Muscle of leg (tissue), 16 donors: ENCODE measurements at places on chromosomes 3 and 15. TPM values are rescaled to one million over a fixed set of nuclear protein-coding genes. Genes with fewer than 3 reads are reported as not detected.

- DNase-seq = peak; percentile 52
Measured at GRCh38 chr3:154193000-154193615, 71.9 kb downstream of the ARHGEF26 start.

The MITF gene
- total RNA-seq = 9.6 TPM

GRCh38 chr3:48682786-48683185, 2.9 kb downstream of the NCKIPSD start:
- DNase-seq = no peak

DNA sequence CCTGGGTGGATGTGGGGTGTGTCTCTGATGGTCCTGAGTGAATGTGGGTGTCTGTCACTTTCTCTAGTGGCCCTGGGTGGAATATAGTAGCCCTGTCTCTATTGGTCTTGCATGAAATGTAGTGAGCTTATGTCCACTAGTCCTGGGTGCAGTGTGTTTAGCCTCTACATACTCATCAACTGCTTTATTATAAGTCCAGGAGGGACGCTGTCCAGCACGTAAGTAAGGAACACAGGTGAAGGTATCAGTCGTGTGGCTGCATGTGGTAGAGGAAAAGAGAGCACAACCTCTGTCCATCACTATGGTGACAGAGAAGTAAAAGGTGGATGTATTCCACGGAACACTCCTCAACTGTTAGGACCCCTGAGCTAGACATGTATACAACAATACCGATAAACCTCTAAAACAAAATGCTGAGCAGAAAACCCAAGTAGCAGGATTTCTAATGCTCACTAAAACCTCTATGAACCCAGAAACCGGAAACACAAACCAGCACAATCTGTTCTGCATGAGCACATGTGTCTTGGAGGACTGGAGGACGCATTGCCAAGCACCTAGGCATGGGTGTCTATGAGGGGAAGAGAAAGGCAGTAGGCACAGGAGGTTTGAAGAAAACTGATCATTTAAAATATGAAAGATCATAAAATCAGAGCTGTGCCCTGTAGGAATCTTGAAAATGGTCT, 11.0 kb downstream of the LTF start:
- no peak for DNase-seq
